ENCODE measurements at places on chromosomes 2 and 18.

DNA sequence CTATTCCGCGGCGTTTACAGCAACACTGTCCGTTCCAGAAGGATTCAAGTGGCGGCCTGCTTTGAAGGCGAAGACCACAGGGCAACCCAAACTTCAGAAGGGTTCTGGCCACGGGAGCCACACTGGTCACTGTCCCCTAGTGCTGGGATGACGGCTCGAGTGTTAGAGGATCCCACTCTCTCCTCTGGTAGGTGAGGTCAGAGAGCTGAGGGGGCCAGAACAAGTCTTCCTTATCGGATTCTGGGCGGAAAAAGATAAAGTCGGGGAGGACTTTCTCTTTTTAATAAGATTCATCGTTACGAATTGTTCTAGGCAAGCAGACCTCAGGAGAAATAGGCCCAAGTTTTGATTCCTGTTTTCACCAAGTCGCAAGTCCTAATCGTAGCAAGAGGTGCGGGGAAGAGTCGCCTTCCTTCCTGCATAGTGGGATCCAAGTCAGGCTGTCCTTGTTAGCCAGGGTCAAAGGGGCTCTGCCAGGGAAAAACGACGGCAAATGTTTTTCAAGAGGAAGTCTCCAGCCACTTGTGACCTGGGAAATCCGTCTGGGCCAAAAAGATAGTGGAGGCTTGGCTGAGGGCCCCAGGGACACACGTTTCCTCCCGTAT lies 864 bp upstream of the MYL12A start:
- DNase-seq, result no peak

GRCh38 chr2:238786379-238786778 lies 61.5 kb upstream of the TWIST2 start:
- DNase-seq, result no peak

- DNase-seq, result no peak
Observed at GRCh38 chr2:176157499-176158185, 535 bp downstream of the HOXD3 start.

DNA sequence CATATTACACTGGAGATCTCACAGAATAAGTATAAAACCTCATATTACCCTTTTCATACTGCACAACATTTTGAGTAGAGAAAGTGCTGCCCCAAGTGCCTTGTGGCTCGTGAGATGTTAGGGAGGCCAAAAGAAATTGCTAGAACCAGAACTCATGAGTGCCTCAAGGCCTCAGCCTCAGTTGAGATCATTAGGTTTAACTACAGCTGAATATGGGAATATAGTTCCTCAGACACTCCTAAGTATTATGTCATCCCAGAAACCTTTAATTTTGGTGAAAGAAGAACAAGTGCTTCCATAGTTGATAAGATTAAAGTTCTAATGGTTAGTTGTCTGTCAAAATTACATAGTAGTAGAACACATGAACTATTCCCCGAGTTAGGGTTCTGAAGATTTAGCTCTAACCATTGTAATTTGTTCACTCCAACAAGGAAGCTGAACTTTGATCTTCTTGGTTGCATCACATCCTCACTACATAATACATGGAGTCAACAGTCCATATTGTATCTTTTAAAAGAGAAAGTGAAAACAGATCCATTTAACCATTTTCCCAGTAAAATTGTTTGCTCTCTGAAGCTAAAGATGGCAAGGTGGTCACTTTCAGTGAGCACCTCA lies 9.6 kb upstream of the AQP4 start:
- no peak for DNase-seq

DNA sequence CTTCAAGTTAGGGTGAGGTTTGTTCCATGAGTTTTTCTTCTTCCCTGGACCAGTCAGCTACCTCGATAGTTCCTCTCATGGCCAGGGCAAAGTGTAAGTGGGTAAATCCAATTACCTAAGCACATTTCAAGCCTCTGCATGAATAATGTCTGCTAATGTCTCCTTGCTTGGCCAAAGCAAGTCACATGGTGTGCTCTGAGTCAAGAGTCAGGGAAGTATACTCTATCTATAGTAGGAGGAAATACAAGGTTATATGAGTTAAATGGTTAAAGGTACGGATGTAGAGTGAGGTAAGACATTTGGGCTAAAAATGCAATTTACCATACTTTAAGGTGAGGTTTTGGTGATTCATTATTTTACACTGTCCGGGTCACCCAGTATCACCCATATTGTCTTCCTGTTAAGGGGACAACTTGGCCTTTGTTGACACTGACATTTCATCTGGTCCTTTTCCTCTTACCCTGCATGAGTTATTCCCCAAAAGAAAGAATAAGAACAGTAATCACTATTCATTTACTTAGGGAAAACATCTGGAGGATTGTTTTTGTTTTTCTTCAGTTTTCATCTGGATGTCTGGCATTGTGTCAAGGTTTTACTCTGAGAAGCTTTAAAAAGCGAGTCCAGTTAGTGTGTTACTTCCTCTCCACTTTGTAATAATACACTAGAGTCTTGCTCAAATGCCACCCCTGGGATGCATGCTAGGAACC lies 405.5 kb downstream of the RND3 start:
- DNase-seq, result no peak

- no peak for DNase-seq
Observed at GRCh38 chr2:200026332-200027230, 71.2 kb downstream of the MAIP1 start.

- DNase-seq, result no peak
Observed at GRCh38 chr2:69482471-69482870, 45.2 kb upstream of the NFU1 start.

- no peak for DNase-seq
Observed at GRCh38 chr18:8794156-8794933, 89.0 kb downstream of the MTCL1 start.

GRCh38 chr2:105432044-105432399 lies 33.2 kb upstream of the FHL2 start:
- no peak for DNase-seq

GRCh38 chr2:218374795-218375194 lies 7.3 kb upstream of the SLC11A1 start:
- DNase-seq, result no peak

GRCh38 chr2:225889452-225889851 lies 489.9 kb downstream of the NYAP2 start:
- DNase-seq, result no peak

- no peak for DNase-seq
Observed at GRCh38 chr2:9250498-9251153, 44.0 kb downstream of the ASAP2 start.

- DNase-seq, result no peak
Observed at GRCh38 chr18:2547477-2548087, 23.7 kb downstream of the METTL4 start.

DNA sequence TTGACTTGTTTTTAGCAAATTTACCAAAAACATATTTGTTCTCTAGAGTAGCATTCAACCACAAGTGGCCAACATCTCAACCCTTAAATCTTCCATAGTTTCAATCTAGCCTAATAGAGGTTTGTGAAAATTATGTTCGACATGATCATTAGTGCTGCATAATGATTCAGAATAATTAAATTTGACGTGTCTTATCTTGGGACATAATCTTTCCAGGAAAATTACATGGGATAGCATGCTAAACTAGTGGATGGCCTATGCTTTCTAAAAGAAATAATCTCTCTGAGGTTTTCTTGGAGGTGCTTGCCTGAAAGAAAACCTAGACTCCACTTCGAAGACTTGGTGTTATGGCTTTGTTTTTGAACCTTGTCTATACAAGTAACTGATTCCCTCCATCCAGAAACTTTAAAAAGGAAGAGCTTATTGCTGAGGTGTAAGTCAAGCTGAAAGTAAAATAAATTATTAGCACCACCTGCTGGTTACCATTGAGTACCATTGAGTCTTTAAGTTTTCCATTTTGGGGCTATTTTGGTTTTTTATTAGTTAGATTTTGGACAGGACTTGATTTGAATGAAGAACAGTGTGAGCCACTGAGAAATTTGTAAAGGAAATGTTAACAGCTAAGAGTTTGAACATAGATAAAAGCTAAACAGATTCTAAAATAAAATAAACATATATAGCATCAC lies 32.7 kb downstream of the COX7A2L start:
- no peak for DNase-seq

GRCh38 chr2:213187833-213188532 lies 36.6 kb upstream of the IKZF2 start:
- DNase-seq, result no peak

GRCh38 chr2:101805152-101806088 lies 107.9 kb downstream of the MAP4K4 start:
- no peak for DNase-seq

All from activated T-cell treated with anti-CD3 and anti-CD28 coated beads for 4 hours (primary cell).